Epithelial cell of prostate (primary cell): ENCODE measurements at places on chromosomes 2 and 18.

- no peak for DNase-seq
Measured at GRCh38 chr2:42101206-42102023, 53.6 kb downstream of the PKDCC start.

DNA sequence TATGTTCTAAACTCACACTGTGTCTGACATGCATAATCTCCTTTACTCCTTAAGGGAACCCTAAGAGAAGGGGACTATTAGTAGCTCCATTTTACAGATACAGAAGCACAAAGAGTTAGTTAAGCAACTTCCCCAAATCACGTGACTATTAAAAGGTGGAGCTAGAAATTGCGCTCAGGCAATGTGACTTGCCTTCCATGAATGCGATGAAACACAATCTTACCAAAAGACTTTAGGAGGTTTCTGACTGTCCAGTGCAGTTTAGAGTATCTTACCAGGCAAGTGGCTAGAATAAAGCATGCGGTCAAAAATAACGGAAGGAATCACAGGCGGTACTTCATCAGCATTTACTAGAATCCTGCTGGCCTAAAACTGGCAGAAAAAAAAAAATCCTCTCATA is 70.4 kb downstream of the ZNF521 start:
- no peak for DNase-seq

- DNase-seq = no peak
Measured at GRCh38 chr2:216648105-216648504, 14.9 kb downstream of the IGFBP2 start.

DNA sequence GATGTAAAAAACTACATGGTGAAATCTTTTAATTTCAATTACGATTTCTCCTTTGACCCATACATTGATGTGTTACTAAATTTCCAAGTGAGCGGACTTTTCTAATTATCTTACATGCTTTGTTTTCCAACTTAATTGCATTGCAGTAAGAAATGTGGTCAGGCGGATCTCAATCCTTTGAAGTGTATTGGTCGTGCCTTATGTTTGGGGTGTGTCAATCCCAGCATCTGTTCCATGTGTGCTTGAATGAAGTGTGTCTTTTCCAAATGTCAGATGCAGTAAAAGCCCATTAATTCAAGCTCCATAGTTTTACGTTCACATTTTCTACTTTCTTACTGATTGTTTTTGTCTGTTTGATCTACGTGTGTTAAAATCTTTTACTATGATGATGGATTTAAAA is 113.1 kb downstream of the UXS1 start:
- DNase-seq = no peak

DNA sequence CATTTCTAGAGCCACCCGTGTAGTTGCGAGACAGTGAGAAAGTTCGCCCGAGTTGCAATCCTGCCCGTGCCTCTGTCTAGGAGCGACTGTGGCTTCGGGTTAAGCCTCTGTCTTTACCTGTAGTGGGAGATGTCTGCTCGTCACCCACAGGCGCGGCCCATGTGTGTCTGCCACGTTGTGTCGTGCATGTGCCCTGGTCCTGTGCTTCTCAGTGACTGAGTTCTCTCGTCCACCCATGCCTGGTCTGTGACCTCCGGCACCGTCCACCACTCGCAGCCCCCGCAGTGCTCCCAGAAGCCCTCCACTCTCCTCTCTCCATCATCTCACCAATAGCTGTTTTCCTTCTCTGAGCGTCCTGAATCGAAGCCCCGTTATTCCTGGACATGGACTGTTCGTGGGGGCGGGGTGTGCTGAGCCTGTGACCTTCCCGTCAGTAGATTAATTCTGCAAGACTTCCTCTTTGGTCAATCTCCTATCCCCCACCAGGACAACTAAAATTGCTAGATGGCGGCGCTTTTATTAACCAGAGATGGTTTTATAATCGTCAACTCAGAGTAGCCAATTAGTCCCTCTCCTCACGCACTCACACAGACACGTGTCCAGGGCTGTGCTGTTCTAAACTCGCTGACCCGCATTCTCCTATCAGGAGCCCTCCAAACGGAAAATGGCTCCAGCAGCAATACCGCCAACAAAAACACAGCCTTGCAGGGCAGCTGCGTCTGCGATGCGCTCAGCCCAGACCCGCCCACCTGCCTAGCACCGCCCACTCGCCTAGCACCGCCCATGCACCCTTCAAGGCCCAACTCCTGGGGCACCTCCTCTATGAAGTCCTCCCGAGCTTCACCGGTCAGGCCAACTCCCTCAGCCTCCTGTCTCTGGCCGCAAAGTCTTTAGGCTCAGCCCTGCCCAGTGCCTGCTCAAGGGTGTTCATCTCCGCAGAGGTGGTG is 119.4 kb downstream of the TWIST2 start:
- no peak for DNase-seq

DNA sequence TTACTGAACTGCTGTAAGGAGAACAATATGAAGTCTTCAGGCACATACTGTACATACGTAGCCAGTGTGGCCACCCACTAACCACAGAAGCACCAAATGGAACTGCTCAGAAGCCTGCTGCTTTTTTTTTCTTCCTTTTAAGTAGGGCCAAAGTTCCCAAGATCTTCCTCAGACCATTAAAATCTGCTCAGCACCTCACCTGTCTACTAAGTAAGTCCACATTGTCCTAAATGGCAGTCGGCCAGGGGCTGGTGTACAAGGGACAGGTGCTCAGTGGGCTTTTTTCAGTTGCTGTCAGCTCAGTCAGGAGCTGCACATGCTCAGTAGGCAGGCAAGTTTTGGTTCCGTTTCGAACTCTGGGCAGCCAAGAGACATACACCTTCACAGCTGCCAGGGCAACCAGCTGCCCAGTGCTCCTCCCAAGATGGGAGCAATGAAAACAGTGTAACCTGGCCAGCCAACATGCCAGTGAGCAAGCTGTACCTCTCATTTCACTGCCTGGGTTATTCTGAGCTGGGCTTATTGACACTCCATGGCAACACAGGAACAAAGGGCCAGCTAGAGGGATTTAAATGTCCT is 86.1 kb downstream of the ACVR1 start:
- DNase-seq = no peak

DNA sequence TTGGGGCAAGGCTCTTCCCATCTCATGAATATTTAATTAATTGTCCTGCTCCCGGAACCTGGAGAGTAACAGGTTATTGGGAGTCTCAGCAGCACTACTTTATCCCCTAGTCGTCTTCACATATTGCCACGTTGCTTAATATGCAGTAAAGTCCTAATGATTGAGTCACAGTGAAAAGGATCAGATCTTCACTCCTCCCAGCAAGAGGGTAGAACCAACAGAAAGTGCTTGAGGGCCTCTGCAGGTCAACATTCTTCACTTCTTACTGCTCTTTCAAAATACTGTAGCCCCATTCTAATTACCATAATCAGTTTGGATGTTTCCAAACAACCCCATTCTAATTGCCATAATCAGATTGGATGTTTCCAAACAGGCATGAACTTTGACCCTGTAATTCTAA is 801.0 kb downstream of the LRRTM4 start:
- no peak for DNase-seq

GRCh38 chr2:240974771-240975572 is 23.4 kb upstream of the SNED1 start:
- DNase-seq = no peak

GRCh38 chr2:25230198-25230947 is 62.0 kb upstream of the POMC start:
- no peak for DNase-seq

GRCh38 chr2:122469147-122469546 is 713.7 kb downstream of the TSN start:
- DNase-seq = no peak

- peak; percentile 18 for DNase-seq
Measured at GRCh38 chr2:98985905-98986666, 50.1 kb upstream of the CRACDL start.

- peak; percentile 98 for DNase-seq
Measured at GRCh38 chr2:9800975-9801726, 42.1 kb upstream of the TAF1B start.

GRCh38 chr2:232779934-232780333 is 3.6 kb upstream of the KCNJ13 start:
- no peak for DNase-seq

- DNase-seq = no peak
Measured at GRCh38 chr2:66443186-66443978, 8.5 kb downstream of the MEIS1 start.

- DNase-seq = no peak
Measured at GRCh38 chr2:165251366-165251765, 12.2 kb downstream of the SCN2A start.

GRCh38 chr2:44886414-44886813 is 55.1 kb upstream of the SIX3 start:
- DNase-seq = no peak

- DNase-seq = no peak
Measured at GRCh38 chr2:23484275-23484674, 99.3 kb downstream of the KLHL29 start.

GRCh38 chr2:58283931-58284330 is 42.8 kb upstream of the FANCL start:
- no peak for DNase-seq

DNA sequence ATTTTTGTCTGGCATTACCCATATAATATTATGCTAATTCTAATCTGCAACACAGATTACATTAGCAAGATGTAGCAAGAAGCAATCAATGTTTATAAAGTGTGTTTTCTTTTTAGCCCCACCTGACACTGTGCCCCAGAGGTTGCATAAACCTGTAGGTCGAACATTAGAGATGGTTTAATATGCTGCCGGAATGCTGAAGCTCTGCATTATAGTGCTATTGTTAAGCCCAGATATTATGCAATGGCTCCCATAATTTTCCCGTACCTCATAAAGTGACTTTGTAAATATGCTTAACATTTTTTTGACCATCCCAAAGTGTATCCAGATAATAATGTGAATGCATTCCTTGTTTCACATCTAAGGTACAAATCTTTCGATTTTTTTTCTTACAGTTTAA is 109.3 kb upstream of the MAP4K3 start:
- no peak for DNase-seq

DNA sequence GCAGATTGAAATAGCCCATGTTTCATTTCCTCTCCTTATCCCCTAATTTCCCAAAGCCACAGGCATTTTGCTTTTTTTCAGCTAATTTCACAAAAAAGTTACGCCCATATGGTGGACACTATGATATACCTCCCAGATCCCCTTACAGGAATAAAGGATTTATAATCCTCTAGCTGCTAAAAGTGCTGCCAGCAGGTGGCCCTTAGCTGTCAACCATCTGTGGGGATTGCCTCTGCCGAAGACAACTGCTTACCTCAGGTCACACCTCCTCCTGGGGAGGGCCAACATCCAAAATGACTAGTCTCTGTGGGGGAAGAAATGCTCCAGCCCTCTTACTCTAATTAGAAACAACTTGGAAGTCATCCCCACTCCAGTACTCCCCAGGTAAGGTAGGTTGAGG is 61.0 kb upstream of the EPB41L3 start:
- no peak for DNase-seq

- DNase-seq = no peak
Measured at GRCh38 chr2:237171396-237171795, 85.7 kb downstream of the COPS8 start.

- no peak for DNase-seq
Measured at GRCh38 chr2:241232736-241233575, 44.5 kb downstream of the ANO7 start.

DNA sequence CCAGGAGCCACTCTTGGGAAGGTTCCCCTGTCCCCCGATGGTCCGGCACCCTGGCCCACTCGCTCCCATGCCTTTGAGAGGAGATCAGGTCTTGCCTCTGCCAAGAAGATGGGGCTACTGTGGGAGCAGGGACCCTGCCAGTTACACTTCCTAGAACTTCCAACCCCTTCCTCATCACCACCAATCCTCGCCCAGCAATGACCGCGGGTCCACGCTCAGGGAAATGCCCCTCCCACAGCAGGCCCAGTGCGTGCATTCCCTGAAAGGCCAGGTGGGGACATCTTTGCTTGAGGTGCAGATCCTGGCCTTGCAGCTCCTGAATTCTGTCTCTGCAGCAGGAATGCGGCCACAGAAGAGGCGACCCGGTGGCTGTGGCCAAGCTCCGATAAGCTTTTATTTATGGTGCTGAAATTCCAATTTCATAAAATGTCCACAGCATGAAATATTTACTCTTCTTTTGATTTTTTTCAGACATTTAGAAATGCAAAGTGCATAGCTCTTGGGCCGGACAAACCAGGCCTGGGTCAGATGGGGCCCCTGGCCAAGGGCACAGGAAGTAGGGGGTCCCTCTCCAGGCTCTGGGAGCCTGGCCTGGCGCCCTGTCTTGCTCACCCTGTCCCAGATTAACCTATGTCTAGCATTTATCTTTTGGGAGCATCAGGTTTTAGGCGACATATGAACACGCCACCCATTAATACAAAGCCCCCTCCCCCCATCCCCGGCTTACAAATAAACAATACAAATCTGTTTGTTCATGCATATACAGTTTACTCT is 29.8 kb downstream of the PXDN start:
- no peak for DNase-seq

GRCh38 chr2:48483506-48483905 is 46.4 kb upstream of the STON1 start:
- DNase-seq = no peak

DNA sequence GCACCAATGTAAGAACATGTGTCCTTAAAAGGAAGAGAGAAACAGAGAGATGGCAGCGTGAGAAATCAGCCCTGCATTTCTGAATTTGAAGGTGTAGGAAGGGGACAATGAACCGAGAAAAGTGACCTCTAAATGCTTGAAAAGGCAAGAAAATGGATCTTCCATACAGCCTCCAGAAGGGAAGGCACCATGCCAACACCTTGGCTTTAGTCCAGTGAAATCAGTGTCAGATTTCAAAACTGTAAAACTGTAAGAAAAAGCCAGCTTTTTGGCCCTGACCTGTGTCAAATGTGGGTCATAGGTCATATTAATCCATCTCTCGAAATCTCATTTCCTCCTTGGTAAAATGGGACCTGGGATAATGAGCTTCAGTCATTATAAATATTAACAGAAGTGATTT is 762.3 kb downstream of the DCDC2C start:
- no peak for DNase-seq

DNA sequence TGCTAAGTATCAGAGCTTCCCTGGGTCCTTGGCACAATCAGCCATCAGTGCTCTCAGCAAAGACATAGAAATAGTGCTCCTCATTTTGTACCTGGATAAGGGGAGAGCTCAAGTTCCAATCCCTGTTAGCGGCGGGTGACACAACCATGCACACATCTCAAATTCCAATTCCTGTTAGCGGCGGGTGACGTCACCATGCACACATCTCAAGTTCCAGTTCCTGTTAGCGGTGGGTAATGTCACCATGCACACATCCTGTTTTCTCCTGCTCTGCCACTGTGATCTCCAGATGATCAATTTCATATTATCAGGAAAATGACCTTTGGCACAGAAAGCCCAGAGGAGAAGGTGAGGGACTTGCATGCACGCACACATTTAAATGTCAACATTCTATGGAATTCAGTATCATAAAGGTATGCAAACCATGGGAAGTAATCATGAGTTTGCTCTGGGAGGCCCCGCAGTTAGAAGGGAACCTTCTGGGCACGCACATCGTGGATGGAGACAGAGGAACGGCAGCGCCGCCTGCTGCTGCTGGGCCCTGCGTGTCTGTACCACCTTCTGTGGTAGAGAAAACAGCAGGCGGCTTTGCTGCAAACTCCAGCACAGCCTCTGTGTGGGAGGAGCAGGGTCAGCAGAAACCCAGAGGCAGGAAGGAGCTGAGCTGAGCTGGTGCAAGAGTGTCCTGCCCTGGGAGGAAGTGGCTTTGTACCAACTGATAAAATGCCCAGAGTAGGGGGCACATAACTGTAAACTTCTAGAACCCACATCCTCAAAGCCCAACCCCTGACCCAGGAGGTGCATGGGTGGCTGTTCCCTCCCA is 77.8 kb downstream of the MBP start:
- no peak for DNase-seq

- DNase-seq = no peak
Measured at GRCh38 chr2:164456619-164457018, 164.7 kb downstream of the GRB14 start.
